ENCODE measurements at places on chromosomes 7 and 10. TPM values are rescaled to one million over a fixed set of nuclear protein-coding genes. Genes with fewer than 3 reads are reported as not detected.

GRCh38 chr7:30652698-30653641, 29.3 kb downstream of the CRHR2 start:
- peak; percentile 3 for DNase-seq
- H3K4me1 ChIP-seq: no peaks in the 10 kb centered on the region
- H3K4me3 ChIP-seq: no peak overlapping the region
- no peaks in the 10 kb centered on the region for H3K27me3 ChIP-seq

GRCh38 chr10:86172301-86172700, 194.3 kb downstream of the GRID1 start:
- H3K27me3 ChIP-seq: no peaks in the 10 kb centered on the region
- H3K4me3 ChIP-seq: no peak overlapping the region
- no peak for DNase-seq
- no peak overlapping the region for H3K27ac ChIP-seq
- H3K36me3 ChIP-seq: no peaks in the 10 kb centered on the region

DNA sequence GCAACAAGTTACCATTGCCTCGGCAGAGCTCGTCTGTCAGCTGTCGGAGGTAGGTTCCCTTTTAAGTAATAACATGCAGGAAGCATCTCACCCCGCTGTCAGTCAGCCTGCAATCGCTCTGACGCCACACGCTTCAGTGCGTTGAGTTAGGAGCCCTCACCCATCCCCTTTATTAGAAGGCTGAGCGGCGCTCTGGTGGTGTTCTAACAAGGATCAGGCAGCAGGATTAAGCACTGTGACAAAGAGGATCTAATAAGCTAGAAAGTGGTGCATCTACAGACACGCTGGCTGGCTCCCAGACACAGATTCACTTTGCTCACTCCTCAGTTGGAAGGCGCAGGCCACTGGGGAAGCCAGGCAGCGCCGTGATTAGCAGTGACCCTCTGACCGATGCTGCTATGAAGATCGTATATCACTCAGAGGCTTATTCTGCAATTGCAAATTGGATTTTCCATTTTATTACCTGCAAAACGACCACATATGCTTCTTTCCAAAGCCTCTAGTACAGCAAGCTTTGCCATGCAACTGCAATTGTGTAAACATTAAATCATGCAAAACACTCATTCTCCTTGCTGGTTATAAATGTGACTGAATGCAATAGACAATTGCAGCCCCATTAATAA, 117.7 kb downstream of the RSU1 start:
- H3K4me1 ChIP-seq: no peaks in the 10 kb centered on the region
- DNase-seq: no peak
- H3K4me3 ChIP-seq: no peak overlapping the region
- no peak overlapping the region for H3K27ac ChIP-seq
- H3K36me3 ChIP-seq: peaks cover 9% of the 10 kb centered on the region

DNA sequence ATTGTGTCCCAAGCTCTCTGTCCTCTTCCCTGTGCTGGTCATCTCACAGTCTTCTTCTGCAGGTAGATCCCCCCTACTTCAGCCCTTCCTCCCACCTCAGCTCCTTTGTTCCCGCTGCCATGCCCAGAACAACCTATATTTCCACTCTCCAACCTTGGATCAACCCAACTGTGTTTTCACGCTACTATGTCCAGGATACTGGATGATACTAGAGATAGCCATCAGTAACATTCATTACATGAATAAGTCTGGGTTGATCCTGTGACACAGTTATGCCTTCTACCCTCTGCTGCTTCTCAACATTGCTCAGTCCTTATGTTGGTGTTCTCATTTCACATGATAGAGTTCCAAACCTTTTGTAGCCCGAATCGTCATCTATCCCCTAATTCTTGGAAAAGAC, 286.4 kb downstream of the ZEB1 start:
- no peaks in the 10 kb centered on the region for H3K27me3 ChIP-seq
- no peak overlapping the region for H3K27ac ChIP-seq
- no peaks in the 10 kb centered on the region for H3K36me3 ChIP-seq
- H3K4me1 ChIP-seq: peaks cover 27% of the 10 kb centered on the region
- DNase-seq: no peak

DNA sequence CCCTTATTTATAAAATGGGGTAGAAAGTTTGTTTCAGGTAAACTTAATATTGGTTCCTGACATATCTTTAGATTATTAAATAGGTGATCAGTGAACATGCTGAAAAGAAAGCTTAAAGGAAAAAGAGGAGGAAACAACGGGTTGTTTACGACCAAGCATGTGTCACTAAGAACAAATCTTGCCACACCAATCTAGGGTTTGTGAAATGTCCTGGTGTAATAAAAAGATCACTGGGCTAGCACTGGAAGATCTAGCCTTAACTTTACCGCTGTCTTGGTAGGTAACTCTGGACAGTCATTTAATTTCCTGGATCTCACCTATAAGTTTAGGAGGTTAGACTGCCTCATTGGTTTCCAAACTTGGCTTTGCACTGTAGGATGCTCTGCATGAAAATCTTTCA, 19.0 kb downstream of the VPS26A start:
- no peak for DNase-seq
- H3K27me3 ChIP-seq: no peaks in the 10 kb centered on the region
- H3K4me1 ChIP-seq: no peaks in the 10 kb centered on the region
- no peak overlapping the region for H3K27ac ChIP-seq

DNA sequence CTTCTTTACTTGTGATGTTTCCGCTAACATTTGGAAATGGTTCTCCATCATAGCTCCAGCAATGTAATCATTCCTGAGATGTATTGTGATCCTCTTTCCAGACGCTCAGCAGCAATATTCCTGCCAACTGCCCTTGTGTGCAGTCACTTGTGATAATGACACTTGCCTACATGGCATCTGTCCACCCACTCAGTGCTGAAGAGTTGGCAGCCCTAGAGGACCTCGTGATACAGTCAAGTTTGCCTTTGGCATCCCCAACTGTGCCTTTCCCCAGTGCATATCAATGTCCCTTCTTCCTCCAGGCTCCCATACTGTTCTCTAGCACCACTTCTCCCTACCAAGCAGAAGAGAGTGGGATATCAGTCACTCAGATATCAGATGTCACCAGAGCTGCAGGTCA, 64.9 kb downstream of the MYOF start:
- no peak overlapping the region for H3K4me3 ChIP-seq
- no peaks in the 10 kb centered on the region for H3K36me3 ChIP-seq
- peaks cover 35% of the 10 kb centered on the region for H3K4me1 ChIP-seq
- no peaks in the 10 kb centered on the region for H3K27me3 ChIP-seq

DNA sequence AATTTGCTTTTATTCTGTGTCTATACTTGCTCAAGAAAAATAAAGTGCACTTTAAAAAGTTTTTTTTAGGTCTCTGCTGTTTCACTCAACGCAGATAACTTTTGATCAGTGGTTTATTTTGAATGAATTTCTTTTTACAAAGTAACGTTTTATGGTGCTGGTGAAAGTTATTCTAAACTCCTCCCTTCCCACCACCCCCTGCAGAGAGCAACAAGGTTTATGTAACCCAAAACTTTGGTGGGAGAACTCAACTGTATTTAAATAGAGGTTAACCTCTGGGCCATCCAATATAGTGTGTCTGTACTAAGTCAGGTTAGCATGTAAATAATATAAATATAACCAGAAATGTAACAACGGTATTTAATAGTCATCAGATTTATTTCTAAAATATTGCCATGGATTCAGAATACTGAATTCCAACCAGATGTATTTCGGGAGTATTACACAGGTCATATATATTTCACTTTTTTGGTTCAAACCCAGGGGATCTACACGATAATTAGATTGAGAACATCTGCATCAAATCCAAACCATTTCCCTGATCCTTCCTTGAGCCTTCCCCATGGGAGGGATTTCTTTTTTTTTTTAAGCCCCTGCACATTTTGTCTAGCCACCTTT, 3.9 kb upstream of the CUX1 start:
- H3K27me3 ChIP-seq: no peaks in the 10 kb centered on the region
- no peaks in the 10 kb centered on the region for H3K4me1 ChIP-seq
- H3K27ac ChIP-seq: no peak overlapping the region
- H3K36me3 ChIP-seq: no peaks in the 10 kb centered on the region
- DNase-seq: no peak
- peak overlapping the region; percentile 79 for H3K4me3 ChIP-seq

GRCh38 chr7:73833251-73833919, 2.6 kb downstream of the CLDN4 start:
- no peaks in the 10 kb centered on the region for H3K36me3 ChIP-seq
- peaks cover 18% of the 10 kb centered on the region for H3K4me1 ChIP-seq
- no peak for DNase-seq
- H3K27ac ChIP-seq: no peak overlapping the region
- no peaks in the 10 kb centered on the region for H3K27me3 ChIP-seq

DNA sequence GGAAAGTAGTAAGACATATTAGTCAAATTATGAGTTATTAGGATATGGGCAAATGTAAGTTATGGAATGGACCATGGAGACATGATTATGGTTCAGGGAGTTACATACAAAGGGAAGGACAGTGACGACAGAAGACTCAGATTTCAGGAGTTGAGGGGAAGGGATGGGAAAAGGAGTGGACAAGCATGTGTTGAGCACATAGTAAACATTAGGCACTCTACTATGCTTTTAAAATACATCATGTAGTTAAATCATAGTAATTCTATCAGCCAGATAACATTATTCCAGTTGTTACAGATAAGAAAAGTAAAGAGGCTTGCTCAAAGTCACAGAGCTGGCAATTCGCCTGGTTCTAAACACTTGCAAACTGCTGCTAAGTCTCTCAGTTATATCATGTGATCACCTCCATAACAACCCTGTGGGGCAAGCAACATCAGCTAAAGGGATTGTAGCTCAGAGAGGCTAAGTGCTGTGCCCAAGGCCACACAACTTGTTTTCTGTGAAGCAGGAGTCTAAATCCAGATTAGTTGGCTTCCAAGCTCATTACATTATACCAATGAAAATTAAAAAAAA, 115.2 kb upstream of the MDFIC start:
- H3K36me3 ChIP-seq: no peaks in the 10 kb centered on the region
- no peak overlapping the region for H3K4me3 ChIP-seq
- DNase-seq: no peak
- no peak overlapping the region for H3K27ac ChIP-seq
- no peaks in the 10 kb centered on the region for H3K27me3 ChIP-seq
- no peaks in the 10 kb centered on the region for H3K4me1 ChIP-seq

DNA sequence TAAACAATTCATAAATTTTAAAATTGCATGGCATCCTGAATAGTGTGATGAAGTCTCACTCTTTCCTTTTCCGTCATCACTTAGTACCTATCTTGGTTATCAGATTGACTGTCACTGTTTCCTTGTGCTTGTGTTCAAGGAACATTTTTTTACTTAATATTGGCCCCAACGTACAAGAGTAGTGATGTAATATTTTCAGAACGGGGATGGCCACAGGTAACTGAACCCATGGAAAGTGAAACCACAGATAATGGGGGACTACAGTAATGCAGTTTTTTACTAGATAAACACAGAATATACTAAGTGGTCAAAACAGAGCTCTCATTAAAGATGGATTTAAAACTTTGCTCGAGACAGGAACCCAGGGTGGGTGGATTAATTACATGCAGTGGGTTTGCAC, 85.4 kb downstream of the MACC1 start:
- H3K36me3 ChIP-seq: no peaks in the 10 kb centered on the region
- no peaks in the 10 kb centered on the region for H3K27me3 ChIP-seq
- no peak overlapping the region for H3K27ac ChIP-seq

DNA sequence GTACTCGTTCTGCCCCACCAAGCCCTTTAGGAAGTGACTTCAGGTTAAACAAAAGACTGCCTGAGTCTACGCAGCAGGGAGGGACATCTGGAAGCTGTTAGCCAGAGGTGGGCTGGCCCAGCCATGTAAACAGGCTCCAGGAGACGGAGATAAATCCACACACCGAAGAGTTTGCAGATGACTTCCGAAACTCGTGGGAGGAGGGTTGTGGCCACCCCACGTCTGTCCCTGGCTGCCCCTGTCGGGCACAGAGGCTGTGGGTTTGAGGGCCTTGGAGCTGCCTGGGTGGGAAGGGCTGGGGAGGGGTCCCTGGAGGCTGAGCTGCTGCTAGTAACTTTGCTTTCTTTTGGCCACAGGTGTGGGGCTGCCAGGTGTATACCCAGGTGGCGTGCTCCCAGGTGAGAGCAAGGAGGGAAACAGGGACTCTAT, 15.6 kb downstream of the ELN start:
- no peak for DNase-seq
- no peak overlapping the region for H3K4me3 ChIP-seq
- H3K36me3 ChIP-seq: no peaks in the 10 kb centered on the region
- H3K27ac ChIP-seq: peak overlapping the region; percentile 75
- H3K27me3 ChIP-seq: no peaks in the 10 kb centered on the region

DNA sequence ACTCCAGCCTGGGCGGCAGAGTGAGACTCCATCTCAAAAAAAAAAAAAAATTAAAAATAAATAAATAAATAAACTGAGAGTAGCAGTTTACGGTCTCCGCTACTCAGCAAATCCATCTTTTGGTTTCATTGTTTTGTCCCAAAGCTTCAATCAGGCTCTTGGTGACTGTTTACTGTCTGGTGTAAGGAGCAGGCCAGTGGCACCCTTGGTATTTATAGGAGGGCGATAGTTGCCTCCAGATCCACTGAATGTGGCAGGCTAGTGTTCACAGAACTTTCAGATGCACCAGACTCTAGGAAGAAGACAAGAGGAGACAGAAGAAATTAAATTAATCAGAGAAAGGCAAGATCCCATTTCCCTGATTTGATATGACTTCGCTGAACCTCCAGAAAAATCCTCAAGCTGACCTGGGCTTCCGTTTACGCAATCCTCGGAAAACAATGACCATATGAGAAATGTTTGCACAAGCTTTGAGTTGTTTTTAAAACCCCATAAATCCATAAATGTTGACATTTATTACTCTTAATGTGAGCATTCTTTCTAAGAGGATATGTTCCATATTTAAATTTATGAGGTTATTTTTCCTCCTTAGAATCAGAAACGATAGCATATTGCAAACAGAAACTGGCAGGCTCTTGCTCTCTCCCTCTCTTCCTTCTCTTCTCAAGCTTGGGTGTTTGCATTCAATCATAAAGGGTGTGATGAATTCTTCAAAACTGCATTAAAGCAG, 7.1 kb upstream of the MUC3A start:
- H3K27ac ChIP-seq: no peak overlapping the region
- H3K4me1 ChIP-seq: no peaks in the 10 kb centered on the region
- H3K36me3 ChIP-seq: no peaks in the 10 kb centered on the region

DNA sequence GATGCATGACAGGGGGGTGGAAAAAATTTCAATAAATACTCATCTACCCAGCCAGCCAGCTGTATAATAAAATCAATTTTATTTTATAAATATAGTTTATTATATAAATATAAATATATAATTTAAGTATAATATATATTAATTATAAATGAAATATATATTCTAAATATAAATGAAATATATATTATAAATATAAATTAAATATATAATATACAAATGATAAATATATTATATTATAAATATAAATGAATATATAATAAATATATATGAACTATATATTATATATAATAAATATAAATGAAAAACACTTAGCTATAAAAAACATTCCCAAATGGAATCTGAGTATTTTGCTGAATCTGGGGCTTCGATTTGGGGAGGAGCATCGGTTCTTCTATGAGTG, 79.4 kb upstream of the CDCA7L start:
- H3K27me3 ChIP-seq: peaks cover 6% of the 10 kb centered on the region
- no peak for DNase-seq
- no peak overlapping the region for H3K4me3 ChIP-seq
- no peaks in the 10 kb centered on the region for H3K4me1 ChIP-seq

HYAL4 gene
- total RNA-seq: not detected

HSPA12A gene
- 17.0 TPM for total RNA-seq

NDUFA5 gene
- total RNA-seq: 332 TPM

CCDC136 gene
- total RNA-seq: 10.8 TPM

ABCB1 gene
- 6.2 TPM for total RNA-seq

OPN1SW gene
- total RNA-seq: not detected
